ENCODE measurements at places on chromosomes 3 and 15. TPM values are rescaled to one million over a fixed set of nuclear protein-coding genes. Genes with fewer than 3 reads are reported as not detected.

DNA sequence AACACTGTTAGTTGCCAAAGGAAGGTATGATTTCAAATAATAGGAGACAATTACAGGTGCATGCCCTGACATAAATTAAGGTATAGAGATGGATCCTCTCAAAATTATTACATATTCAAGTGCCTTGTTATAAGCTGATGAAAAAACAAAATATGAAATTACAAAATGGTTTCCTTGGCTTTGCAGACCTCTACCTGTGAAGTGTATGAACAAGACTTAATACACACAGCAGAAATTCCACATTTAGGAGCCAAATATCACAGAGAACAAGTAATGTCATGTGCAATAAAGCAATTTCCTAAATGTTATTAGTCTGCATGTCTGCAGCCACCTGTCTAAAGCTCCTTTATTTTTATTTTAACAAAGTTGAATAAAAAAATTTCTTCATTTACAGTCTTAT, 151.5 kb downstream of the ALCAM start:
- DNase-seq: no peak

PCLAF gene
- total RNA-seq: 2.5 TPM

DNA sequence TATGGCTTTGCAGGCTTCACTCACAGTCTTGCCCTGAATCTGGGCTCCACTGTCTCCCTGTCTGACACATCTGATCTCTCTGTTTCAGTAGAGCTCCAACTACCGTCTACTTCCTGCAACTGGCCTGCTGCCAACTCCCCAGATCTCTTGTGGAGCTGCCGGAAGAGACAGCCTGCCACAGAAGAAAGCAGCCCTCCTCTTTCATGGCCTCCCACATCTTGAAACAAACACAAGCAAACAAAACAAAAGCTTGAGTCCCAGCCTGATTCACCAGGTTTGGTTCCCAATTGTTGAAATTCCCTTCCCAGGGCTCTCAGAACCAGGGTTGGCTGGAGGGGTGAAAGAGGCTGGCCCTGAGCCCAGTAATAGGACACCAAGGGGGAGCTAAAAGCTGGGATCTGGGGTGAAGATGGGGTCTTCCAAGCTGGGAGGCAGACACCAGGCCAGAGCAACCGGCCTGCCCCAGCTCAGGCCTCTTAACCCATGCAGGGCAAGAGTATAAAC, 55.3 kb upstream of the CA12 start:
- peak; percentile 69 for DNase-seq

- no peak for DNase-seq
These were observed 6.9 kb upstream of the PPP1R2 start for GRCh38 chr3:195549931-195550519.

GRCh38 chr3:26191556-26191955, 401.7 kb downstream of the OXSM start:
- DNase-seq: no peak

IQCF6 gene
- total RNA-seq: not detected

GRCh38 chr15:38602910-38603670, 38.5 kb upstream of the RASGRP1 start:
- DNase-seq: no peak
